HEK293T (cell line): ENCODE measurements at places on chromosomes 7 and 10.

DNA sequence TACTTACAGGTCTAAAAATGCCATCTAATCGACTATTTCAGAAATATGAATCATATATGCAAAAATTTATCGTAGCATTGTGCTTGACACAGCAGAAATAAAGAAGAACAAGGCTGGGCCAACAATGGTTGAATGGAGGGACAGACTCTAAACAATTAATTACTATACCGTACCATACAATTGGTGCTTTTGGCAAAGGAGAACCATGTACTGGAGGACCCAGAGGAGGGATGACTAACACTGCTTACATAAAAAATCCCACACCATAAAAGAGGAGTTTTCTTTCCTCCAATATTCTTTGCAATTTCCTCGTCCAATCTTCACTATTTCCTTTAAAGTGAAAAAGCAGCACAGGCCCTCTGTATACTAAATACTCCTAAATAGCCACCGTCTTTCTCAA lies 94.1 kb downstream of the SGMS1 start:
- no peak for DNase-seq

DNA sequence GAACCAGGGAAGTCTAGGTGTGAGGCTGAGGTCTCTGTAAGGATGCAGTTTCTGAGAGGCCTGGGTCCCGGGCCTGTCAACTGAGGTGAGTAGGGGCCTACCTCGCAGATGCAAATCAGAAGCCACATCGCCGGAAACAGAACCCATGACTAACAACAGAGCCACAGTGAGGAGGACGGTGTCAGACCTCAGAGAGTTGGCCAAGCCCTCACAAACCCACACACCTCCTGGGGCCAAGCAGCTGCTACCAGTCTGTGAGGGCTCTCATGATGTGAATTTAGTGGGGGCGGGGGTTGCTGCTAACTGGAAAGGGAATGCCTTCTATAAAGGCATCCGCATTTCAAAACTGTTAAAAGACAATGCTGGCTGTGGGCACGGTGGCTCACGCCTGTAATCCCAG lies 103.0 kb downstream of the COBL start:
- DNase-seq: no peak

- no peak for DNase-seq
Observed at GRCh38 chr10:83193026-83193425, 946.3 kb upstream of the GHITM start.

DNA sequence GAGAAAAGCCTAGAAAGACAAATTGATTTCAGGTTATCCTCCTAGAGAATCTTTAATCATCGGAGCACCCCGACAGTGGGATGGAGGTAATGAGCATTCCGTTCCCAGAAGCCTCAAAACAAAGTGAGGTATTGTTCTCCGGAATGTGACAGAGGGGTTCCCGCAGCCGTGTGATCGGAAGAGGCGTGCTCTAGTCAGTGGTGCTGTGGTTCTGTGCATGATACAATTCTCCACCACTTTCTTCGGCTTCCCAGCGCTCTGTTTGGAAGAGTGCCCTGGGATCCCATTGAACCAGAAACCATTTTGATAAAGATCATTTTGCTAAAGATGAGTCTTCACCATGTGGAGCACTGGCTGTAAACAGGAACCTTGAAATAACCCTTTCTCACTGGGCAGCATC lies 434.6 kb downstream of the PAXIP1 start:
- no peak for DNase-seq

DNA sequence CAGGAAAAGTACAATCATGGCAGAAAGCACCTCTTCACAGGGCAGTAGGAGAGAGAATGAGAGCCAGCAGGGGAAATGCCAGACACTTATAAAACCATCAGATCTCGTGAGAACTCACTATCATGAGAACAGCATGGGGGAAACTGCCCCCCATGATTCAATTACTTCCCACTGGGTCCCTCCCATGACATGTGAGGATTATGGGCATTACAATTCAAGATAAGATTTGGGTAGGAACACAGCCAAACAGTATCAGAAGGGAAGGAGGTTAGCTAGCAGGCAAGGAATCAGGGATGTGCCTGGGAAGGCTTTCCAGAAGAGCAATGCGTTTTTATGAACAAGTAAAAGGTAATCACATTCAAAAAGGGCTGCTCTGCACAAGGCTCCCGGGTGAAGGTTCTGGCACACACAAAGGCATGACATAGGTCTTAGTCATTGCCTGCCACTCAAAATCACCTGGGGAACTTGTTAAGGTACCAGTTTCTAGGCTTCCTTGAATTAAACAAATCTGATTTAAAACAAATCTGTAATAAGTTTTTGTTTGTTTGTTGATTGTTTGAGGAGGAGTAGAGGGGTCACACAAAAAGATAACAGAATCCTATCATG lies 40.9 kb downstream of the BMPER start:
- DNase-seq: no peak

DNA sequence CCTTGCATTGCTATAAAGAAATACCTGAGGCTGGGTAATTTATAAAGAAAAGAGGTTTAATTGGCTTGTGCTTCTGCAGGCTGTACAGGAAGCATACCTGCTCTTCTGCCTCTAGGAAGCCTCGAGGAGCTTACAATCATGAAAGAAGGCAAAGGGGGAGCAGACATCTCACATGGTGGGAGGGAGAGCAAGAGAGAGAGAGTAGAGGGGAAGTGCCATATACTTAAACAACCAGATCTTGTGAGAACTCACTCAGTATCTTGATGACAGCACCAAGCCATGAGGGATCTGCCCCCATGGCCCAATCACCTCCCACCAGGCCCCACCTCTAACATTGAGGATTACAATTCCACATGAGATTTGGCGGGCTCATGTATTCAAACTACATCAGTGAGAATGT lies 79.1 kb upstream of the HECW1 start:
- DNase-seq: no peak
